Stimulated activated CD4-positive, alpha-beta T cell treated with anti-CD3 and anti-CD28 coated beads, Interleukin-2, amount 100 ng/mL, for 4 hours (primary cell): ENCODE measurements at places on chromosomes 3 and 15.

- DNase-seq, result no peak
Observed at GRCh38 chr3:25396251-25396650, 31.8 kb upstream of the RARB start.

DNA sequence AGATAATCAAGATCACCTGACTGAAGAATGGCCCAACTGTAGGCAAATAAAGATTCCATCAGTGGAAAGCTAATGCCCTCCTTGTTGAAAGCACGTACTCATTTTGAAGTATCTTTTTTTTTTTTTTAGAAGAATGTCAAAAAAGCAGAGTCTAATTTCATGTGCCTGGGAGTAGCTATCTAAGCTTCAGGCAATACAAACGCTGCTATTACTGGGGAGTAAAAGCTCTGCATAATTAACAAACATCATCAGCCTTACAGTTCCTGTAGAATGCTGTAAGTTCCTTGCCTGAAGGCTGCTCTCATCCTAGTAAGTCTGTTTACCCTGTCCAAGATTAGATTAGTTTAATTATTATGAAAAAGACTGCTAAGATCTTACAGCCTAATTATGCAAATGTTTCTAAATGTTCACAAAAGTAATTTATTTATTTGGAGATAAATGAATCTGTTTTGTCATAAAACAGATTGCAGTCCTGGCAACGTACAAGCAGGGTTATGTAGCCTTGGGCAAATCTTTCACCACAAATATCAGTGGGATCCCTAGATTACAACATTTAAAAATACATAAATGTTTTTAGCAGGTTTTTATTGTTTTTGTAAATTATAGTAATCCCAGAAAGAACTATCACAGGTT is 451.3 kb upstream of the AGTR1 start:
- DNase-seq, result no peak

DNA sequence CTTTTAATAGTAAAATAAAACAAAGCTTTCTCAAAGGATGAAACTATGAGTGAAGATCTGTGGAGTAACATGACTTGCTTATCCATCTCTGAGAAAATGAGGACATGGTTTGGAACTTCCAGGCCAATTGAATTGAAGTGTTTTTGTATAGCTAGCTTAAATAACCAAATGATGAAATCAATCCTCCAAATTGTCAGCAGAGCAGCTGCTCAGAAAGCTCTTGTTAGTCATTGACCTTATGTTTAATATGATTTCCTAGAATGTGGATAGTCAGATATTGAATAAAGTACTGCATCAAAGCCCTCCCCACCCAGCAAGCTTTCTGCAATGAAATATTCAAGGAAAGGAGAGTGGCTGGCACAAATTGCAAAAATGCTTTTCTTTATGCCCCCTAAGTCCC is 437.2 kb downstream of the MFSD1 start:
- no peak for DNase-seq

DNA sequence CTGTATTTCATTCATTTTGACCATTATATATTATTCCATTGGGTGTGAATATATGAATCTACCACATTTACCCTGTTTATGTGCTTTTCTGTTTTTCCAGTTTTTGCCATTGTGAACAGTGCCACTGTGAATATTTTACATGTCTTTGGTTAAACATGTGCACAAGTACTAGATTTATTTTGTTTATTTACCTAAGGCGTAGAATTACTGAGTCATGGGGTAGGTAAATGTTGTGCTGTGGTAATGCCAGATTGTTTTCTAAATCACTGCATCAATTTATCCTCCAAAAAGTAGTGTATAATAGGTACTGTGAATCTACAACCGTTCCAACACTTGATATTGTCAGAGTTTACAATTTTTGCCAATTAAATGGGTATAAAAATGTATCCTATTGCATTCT is 362.1 kb upstream of the AGTR1 start:
- DNase-seq, result no peak

DNA sequence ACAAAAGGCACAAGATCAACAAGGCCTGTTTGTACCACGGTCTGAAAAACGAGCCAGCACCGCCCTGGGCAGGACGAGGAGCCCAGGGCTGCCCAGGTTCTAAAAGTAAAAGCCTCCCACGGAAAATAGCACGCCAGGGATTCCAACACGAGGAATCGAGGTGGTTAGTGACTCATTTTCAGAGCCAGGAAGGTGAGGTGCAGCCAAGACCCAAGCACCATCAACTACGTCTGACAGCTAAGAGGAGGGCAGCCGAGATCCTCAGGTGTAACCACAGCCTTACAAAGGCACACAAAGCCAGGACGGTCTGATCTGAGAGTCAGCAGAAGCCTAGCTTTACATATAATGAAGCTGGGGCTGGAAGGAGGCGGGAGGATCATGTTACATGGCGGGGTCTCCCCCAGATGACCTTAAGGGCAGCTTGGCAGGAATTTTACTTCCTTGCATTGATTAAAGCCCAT is 52.5 kb downstream of the ATP10A start:
- DNase-seq, result no peak

- no peak for DNase-seq
Observed at GRCh38 chr3:170909129-170909903, 879 bp upstream of the EIF5A2 start.

GRCh38 chr3:112489674-112490479 is 9.4 kb downstream of the BTLA start:
- DNase-seq, result no peak

GRCh38 chr3:186566772-186567071 is 417 bp downstream of the TBCCD1 start:
- no peak for DNase-seq

DNA sequence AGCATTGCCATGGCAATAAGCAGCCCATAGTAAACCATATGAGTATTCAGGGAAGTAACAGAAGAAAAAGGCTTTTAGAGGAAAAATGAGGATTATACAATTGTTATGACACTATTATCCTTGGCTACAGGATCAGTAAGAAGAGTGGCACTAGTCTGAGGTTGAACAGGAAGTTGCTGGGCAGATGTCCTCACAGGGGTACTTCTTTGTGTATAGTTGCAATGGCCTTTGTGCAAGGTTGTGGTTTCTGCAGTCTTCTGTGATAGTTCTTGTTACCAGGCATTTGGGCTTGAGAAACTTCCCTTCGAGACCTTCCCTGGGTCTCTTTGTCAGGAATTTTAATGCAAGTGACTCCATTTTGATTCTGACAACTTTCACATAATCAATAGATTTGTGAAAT is 100.6 kb upstream of the ATP11B start:
- DNase-seq, result no peak

DNA sequence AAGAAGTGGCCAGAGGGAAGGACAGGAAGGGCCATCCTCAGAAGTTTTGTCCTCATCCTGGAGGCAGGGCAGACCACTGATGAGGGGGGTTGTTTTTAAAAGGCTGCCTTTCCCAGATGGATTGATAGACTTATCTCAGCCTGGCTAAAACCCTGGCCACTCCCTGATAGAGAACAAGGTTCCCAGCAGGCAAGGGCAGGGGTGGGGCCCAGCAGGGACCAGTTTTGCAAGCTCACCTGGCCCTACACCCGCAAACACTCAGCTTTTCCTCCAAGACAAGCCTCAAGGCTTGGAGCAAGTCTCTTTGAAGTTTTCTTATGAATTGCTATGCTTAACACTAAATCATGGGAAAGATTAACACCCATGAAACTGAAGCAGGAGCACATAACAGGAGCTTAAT is 9.1 kb downstream of the LIPC start:
- no peak for DNase-seq

GRCh38 chr3:45098310-45098709 is 47.9 kb downstream of the CDCP1 start:
- no peak for DNase-seq

DNA sequence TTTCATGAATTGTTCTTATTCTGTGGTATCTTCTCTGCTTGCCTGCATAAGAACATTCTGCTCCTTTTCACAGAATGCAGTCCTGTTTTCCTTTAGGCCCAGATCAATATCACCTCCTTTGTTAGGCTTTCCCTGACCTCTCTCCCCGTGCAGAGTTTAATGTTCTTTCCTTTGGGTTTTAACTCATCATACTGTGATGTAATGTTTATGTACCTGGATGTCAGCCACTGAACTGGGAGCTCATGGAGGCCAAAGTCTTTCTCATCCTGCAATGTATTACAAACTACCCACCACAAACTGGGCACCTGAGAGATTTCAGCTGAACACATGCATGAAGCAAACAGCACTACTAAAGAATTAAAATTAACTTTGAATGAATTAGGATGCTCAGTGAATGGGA is 192.8 kb upstream of the RORA start:
- DNase-seq, result no peak

DNA sequence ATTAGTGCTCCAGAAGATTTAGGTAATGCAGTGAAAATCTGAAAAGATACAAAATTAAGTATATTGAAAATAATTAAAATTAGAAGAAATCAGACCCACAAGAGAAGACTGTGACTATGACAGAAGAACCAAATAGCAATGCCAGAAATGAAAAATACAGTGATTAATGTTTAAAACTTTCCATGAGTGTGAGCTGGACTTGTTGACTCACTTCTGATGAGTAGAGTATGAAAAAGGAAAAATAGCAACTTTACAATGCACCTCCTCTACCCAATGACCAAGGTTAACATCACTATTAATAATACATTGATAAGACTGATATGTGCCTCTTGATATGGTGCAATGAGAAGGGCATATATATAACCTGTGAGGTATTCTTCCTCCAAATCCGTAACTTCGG is 39.3 kb upstream of the SLC22A13 start:
- no peak for DNase-seq

DNA sequence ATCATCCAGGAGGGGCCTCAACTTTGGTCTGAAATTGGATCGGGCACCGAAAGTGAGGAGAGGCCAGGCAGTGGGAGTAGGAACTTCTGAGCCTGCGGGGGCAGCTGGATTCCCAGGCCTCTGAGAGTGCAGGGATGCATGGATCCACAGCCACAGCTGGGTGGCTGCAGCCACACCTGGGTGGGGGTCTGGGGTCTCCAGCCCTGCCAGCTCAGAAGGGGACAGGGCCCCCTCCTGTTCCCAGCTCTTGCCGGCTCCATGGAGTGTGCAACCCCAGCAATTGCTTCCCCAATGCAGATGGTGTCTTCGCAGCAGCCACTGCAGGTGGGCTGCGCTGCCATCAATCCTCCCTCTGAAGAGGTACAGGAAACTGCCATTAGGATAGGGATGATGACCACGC is 123.7 kb downstream of the BCHE start:
- DNase-seq, result no peak

- DNase-seq, result no peak
Observed at GRCh38 chr3:128491941-128492670, 895 bp downstream of the GATA2 start.

- DNase-seq, result no peak
Observed at GRCh38 chr3:129429080-129429451, 630 bp upstream of the EFCAB12 start.

GRCh38 chr15:79811406-79812405 is 85.1 kb downstream of the MTHFS start:
- no peak for DNase-seq

DNA sequence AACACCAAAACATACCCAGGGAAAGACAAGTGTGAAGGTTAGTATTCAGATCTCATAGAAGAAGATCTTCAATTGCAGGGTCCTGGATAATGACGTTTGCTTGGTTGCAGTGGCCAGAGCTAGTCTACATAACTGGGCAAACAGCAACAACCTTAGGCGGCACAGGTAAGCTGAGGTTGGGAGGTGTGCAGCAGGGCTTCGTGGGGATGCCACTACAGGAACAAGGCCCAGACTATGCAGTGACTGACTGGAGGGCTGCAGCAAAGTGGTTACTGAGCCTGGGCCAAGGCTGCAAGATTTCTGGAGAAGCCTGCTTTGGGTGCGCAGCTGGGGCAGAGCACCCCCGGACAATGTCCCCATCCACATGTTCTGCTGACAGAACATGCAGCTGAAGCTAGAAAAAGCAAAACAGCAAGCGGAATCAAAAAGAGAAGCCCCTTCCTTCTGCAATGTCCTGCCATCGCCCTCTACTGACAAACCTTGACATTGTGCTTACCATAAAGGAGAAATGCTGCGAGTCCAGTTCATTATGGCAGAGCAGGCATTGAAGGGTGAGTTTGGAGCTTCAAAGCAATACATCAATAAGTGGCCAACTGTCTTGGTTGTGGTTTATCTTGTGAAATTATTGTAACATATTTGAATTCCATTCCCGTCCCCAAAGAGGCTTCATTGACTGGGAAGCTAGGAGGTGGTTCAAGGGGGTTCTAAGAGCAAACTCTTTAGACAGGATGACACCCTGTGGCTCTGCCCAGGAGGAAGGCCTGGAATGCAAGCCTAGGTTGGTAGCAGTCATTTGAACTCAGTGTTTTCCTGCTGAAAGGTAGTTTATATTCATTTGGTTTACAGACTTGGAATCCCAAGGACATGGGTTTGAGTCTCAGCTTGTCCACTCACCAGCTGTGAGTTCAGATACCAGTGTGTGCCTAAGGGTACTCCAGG is 217.0 kb downstream of the PDCD6IP start:
- DNase-seq, result no peak

GRCh38 chr15:34621675-34622074 is 38.2 kb upstream of the GOLGA8B start:
- no peak for DNase-seq

DNA sequence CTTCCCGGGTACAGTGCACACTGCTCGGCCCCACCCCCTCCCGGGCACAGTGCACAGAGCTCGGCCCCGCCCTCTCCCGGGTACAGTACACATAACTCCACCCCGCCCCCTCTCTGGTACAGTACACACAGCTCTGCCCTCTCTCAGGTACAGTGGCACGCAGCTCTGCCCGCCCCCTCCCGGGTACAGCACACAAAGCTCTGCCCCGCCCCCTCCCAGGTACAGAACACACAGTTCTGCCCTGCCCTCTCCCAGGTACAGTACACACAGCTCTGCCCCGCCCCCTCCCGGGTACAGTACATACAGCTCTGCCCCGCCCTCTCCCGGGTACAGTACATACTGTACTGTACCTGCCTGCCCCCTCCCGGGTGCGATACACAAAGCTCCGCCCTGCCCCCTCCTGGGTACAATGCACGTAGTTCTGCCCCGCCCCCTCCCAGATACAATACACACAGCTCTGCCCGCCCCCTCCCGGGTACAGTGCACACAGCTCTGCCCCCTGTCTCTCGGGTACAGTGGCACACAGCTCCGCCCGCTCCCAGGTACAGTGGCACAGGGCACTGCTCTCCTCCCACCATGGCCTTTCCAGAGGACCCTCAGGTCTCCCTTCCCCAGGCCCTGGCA is 16.4 kb upstream of the PRR20G start:
- no peak for DNase-seq
